Spinal cord (tissue), 10 donors: ENCODE measurements at places on chromosomes 5 and 9.

GRCh38 chr5:66661149-66661548 lies 65.0 kb downstream of the MAST4 start:
- peak; percentile 28 for DNase-seq

- no peak for DNase-seq
Measured at GRCh38 chr5:148855249-148856008, 29.0 kb downstream of the ADRB2 start.

DNA sequence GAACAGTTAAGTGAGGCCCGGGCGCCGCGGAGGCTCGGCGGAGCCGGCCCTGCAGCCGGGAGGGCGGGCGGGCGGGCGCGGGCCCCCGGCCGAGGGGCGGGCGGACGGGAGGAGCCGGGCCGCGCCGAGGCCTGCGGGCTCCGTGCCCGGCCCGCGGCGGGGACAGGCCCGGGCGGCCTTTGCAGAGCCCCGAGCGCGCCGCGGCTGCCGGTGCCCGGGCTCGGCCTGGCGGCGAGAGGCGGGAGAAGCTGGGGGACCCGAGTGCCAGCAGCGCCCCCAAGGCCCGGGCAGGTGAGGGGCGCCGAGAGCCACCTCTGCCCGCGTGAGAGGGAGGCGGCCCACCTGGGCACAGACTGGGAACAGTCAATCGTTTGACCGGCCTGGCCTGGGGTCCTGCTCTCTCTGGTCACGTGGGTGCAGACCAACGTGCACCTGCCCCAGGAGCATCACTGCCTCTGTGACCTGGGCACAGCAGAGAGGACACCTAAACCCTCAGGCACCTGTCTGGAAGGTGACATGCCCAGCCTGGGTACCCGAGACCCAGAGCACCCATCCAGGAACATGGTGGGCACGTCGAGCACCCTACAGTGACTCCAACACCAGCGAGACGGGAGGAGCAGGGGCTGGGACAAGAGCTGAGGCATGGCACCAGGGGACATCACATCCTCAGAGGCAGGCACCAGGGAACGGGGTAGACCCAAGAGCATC lies 531 bp downstream of the MVB12B start:
- DNase-seq: no peak

DNA sequence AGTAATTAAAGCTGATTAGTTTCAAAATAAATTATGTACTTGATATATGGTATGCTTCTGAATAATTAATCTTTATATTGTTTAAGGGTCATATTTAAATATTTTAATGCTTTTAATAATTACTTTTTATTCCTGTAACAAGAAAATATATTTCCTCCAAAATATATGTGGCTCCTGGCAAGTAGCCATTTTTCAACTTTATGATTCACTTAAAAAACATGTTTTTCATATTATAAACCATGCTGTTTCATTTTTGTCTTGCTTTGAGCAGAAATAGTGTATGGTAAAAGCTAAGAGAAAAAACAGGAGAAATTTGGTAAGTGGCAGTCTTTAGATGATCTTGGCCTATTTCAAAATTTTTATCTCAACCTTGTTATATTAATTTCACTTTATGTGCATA lies 14.6 kb downstream of the SPATA9 start:
- DNase-seq: no peak

DNA sequence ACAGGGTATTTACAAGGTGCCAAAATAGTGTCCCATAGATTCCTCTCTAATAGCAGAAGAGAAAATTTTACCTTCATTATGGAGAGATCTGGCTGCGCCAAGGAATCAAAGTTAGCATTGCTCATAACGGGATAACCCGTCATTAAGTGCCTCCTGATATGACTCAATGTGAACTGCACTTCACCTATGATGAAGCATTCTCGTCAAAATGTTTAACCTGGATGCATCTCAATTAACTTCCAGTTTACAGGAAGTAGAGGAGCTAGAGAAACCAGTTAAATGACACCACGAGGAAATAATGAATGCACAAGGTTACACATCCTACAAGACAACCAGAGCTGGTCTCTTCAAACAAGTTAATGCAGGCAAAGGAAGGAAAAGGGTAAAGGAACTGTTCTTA lies 17.2 kb downstream of the FBXW11 start:
- no peak for DNase-seq

- DNase-seq: no peak
Measured at GRCh38 chr5:66186108-66186507, 42.0 kb downstream of the SREK1 start.

- no peak for DNase-seq
Measured at GRCh38 chr5:126610616-126611015, 9.9 kb downstream of the PHAX start.

DNA sequence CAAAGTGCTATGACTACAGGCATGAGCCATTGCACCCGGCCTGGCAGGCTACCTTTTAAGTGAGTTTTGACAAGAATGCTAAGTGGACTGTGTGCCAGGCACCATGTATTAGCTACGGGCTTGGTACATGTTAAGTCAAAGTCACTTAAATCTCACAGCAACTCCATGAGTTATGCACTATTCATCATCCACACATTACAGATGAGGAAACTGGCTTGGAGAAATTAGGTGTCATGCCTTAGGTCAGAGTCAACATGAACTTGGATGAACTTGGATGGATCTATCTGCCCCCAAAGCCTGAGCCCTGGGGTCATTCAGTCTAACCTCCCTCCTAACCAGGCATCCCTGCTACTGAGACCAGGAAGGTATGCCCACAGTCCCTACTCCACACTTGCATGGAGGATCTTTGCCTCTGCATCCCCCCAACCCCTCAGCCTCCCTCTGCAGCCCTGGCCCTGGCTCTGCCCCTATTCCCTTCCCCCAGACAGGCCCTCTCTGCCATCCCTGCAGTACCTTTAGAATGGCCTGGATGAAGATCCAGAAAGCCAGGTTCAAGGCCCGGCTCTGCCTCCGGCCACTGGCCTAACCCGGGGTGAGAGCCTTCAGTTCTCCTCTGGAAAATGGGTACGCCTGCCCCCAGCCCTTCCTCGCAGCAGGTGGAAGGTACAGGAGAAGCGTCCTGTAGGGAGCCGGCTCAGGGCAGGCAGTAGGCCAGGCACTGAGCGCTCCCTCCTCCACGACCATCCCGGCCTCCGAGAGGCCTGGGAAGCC lies 685 bp upstream of the ADGRD2 start:
- DNase-seq: no peak

- DNase-seq: no peak
Measured at GRCh38 chr9:121280715-121281613, 13.0 kb downstream of the GSN start.

- no peak for DNase-seq
Measured at GRCh38 chr9:104740621-104741020, 6.9 kb upstream of the NIPSNAP3A start.

GRCh38 chr5:39424736-39425637 lies at the start of gene DAB2:
DAB2 (minus strand) TSS chr5:39424980; CDS start chr5:39394320, 30,660 bp downstream.
- DNase-seq: peak; percentile 54

- DNase-seq: peak; percentile 93
Measured at GRCh38 chr5:173331956-173332479, 3.8 kb upstream of the STC2 start.

GRCh38 chr5:128158342-128158741 lies 74.8 kb downstream of the SLC12A2 start:
- DNase-seq: no peak

- no peak for DNase-seq
Measured at GRCh38 chr5:105689596-105689995, 1981.1 kb downstream of the EFNA5 start.

DNA sequence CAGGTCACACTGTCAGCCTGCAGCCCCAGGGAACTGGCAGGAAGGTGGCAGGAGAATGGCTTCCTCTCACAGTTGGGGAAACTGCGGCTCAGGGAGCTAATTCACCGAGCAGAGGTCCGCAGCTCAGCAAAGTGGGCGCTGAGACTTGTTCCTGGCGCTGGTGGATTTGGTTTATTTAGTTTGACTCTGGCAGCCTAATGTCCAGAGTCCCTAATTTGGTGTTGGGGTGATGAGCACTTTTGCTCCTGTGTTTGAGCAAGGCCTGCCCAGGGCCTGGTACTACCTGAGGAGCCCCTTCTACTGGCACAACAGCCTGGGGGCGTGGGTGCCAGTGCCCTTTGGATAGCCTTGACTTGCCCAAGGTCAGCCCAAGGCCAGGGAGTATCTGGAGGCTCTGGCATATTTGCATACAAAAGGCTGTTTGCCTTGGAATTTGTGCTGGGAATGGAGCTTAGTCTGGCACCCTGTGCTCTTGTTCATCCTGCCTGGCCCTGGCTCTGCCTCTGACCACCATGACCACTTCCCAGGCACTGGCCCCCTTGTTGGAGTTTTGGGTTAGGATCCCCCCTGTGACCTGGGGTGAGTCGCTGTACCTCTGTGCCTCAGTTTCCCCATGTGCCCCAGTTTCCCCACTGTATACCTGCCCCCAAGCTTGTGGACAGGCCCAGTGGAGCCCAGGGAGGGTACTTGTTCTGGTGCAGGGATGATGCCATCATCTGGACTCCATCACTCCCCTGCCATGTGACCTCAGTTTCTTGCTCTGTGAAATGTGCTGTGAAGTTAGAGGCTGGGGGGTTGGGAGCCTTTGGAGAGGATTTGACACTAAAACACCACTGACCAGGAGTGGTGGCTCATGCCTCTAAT lies 1.4 kb downstream of the SUSD3 start:
- DNase-seq: no peak
